NCI-H510A (cell line): ENCODE measurements at places on chromosomes 4 and X.

DNA sequence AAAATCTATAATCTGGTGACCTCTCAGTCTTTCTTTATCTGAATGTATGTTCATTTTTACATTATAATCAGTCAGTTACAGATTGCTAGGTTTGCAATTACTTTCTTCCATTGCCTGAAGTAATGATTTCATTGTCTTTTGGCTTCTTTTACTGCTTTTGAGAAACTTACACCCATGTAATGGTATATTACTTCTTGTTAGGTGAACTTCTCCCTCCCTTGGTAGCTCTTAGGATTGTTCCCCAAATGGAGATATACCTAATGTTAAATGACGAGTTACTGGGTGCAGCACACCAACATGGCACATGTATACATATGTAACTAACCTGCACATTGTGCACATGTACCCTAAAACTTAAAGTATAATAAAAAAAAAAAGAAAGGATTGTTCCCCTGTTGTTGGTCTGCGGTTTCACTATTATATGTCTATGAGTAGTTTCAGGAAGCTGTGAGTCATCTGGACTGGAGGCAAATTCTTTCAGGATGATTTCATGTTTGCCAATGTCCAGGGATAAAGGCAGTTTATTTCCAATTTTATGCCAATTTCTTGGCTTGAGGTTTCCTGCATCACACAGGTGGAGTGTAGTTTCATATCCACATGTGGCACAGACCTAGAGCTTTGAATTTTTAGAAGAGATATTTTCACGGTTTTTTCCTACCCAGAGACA, 21.8 kb downstream of the SPANXC start:
- DNase-seq = no peak

- DNase-seq = no peak
Observed at GRCh38 chrX:18119856-18120255, 100.8 kb downstream of the BEND2 start.

DNA sequence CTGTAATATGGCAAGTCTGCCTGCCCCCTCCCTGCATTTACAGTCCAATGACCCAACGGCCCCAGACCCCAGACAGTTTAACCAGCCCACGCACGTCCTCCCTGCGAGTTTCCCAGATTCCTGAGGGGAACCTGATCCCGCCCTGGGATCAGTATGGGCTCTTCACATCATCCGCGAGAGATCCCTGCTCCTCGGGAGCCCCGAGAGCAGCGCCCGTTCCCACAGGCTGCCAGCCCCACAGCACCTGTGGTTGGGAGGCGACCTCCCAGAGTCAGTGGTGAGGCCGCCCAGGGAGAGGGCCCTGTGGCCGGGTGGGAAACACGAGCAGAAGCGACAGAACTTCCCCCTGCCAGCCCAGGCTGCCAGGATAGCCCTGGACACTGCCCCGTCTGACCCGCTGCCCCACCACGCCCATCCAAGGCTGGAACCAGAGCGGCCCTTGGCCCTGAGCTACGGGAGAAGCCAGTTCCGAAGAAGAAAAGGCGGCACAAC, 32.8 kb downstream of the TSC22D3 start:
- DNase-seq = no peak

- no peak for DNase-seq
Observed at GRCh38 chr4:110480746-110481271, 4.9 kb downstream of the ENPEP start.

GRCh38 chr4:1183985-1184773, 11.8 kb upstream of the SPON2 start:
- DNase-seq = no peak

DNA sequence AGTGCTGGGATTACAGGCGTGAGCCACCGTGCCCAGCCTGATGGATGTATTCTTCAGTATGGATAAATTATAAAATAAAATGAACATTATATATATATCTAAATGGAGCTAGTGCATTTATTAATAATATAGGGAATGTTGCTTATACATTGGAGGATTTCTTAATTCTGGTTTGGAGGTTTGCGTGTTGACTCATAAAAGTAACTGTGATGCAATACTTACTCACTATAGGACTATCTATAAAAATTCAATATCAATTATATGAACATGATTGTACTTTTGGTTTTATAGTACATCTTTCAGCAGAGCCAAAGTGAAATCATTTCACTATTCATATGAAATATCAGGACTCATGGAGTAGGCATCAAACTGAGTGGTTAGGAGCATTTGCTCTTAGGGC, 3.2 kb upstream of the AREG start:
- DNase-seq = no peak

DNA sequence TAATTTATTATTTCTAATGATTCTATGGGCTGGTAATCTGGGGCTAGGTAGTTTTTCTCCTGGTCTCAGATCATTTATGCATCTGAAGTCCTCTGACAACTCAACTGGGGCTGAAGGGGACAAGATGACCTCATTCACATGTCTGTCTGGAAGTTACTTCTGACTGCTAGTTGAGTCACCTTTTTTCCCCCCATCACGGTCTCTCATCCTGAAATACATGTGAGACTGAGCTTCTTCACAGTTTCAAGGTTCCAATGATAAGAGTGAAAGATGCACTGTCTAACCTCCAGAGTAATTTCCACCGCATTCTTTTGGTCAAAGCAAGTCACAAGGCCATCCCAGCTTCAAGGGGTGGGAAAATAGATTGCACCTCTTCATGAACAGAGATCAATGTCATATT, 356.7 kb upstream of the RPS6KA3 start:
- no peak for DNase-seq

DNA sequence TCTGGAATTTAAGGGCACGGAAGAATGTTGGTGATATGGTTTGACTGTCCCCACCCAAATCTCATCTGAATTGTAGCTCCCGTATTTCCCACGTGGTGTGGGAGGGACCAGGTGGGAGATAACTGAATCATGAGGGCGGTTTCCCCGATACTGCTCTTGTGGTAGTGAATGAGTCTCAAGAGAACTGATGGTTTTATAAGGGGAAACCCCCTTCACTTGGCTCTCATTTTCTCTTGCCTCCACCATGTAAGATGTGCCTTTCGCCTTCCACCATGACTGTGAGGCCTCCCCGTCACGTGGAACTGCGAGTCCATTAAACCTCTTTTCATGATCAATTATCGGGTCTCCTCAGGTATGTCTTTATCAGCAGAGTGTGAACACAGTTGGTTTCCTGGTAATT, 25.6 kb upstream of the DHRSX start:
- no peak for DNase-seq

DNA sequence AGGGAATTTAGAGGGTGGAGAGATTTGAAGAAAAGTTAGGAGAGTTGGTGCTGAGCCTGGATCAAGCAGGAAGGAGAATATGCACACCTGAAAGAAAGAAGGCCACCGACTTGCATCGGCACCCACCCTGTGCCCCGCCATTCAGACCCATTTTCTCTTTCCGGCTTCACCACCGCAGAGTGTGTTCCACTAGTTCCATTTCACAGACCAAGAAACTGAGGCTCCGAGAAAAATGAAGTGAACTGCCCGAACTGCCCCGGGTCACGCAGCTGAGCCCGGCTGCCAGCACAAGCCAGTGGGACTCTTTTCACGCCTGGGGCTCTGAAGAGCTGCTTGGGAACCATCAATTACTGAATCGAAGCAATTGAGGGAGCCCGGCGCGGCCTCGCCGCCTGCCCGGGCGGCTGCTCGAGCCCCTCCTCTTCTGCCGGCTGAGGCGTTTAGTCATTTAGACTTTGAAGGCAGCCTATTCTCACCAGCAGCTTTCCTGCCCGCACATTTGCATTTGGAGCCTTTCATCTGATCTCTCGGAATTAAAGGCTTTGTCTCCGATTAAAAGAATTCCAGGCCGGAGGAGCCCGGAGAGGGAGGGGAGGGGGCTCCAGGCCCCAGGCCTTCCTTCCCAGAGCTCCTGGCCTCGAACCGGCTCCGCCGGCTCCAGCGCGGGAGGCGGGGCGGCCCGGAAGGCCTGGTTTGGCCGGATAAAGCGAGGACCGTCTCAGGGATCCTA, 140.2 kb upstream of the PJA1 start:
- no peak for DNase-seq

DNA sequence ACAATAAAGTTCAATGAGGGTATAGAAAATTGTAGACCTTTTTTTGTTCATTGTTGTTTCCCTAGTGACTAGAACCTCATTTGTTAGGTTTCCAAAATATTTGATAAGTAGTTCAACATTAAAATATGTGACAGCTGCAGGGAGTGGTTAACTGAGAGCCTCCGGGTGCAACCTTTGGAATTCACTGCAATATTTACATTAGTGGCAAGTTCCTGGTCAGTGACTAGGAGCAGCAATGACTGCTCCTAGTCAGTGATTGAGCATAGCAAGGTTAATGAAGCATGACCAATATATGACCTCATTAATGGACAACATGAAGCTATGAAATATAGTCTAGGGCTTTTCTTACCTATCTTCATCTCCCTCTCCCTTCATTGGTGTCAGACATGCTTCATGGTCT, 65.8 kb upstream of the FAM47A start:
- no peak for DNase-seq
